ENCODE measurements at places on chromosomes 4 and X.

- no peak for DNase-seq
Observed at GRCh38 chrX:103818842-103819619, 13.0 kb downstream of the RAB9B start.

- DNase-seq: no peak
Observed at GRCh38 chr4:11179796-11180195, 248.9 kb downstream of the HS3ST1 start.

DNA sequence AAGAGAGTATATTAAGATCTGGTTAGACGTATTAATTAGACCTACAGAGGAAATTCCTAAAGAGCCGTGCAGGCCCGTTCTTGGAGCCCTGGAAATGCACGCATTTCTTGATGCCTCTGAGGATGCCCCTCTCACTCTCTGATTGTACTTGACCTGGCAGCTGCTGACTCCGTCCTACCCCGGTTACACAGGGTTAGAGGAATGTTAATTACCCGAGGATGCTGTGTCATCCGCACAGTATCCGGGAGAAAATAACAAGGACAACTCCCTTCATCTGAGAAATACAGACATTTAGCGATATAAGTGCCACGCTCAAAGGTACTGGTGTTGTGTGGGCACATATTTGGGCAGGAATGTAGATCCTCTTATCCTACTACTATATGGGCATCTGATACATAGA lies 404.6 kb upstream of the FAT1 start:
- DNase-seq: no peak

- DNase-seq: no peak
Observed at GRCh38 chrX:18119856-18120255, 100.8 kb downstream of the BEND2 start.

DNA sequence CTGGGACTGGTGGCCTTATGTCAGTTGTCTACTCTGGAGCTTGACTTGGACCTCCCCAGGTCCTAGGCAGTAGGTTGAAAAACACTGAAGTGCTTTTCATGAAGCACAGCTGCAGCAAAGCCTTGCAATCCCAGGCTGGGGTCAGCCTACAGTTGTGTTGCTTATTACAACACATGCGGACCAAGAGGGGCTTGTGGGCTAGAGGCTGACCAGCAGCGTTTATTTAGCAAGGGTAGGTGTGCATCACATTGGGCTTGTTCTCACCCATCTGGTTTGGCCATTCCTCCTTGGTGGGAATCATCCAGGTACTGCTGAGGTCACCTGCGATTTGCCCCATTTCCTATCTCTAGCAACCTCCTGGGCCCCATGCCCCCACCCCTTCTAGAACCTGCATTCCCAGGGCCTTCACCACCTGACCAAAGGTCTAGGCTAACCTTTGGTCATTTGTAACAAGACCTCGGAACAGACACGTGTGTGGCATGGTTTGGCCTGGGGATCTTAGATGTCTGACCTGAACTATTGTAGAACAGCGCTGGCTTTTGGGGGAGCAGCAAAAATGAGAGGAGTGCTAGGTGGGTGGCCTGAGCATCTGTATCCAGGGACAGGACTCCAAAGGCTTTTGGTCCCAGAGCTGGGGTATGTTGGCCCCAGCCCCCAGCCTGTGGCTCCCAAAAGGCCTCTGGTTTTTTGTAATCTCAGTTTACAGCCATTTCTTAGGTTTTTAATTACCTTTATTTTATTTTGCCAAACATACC lies 3.0 kb downstream of the RPL10 start:
- no peak for DNase-seq

- no peak for DNase-seq
Observed at GRCh38 chr4:184688447-184688846, 38.9 kb downstream of the PRIMPOL start.

DNA sequence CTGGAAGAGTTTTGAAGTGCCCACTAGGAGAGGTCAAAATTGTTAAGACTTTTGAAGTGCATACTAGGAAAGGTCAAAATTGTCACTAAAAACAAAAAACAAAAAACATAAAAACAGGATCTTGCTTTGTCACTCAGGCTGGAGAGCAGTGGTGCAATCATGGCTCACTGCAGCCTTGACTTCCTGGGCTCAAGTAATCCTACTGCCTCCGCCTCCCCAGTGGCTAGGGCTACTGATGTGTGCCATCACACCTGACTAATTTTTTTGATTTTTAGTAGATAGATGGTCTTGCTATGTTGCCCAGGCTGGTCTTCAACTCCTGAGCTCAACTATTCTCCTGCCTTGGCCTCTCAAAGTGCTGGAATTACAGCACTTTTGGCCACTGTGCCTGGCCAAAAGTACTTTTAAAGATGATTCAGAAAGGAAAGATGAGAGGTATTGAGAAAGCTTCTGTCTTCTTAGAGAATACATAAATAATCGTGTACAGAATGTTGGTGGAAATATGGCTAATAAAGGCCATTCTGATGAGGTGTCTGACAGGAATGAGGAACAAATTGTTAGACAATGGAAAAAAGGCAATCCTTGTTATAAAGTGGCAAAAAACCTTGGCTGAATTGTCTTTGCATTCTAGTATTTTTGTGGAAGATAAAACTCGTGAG lies 43.3 kb upstream of the STX18 start:
- DNase-seq: no peak

- no peak for DNase-seq
Observed at GRCh38 chr4:2908686-2909085, 54.5 kb downstream of the NOP14 start.
